ENCODE measurements at places on chromosomes 2 and 18. TPM values are rescaled to one million over a fixed set of nuclear protein-coding genes. Genes with fewer than 3 reads are reported as not detected.

- no peak for ATAC-seq
These were observed 266.6 kb upstream of the CYP26B1 start for GRCh38 chr2:72414137-72414760.

- no peak for ATAC-seq
These were observed 28.2 kb upstream of the INO80C start for GRCh38 chr18:35525795-35526494.

- peak; percentile 47 for ATAC-seq
These were observed 24.3 kb downstream of the NCOA1 start for GRCh38 chr2:24515335-24515734.

Gene MC2R
- total RNA-seq: not detected

- no peak for ATAC-seq
These were observed 234.5 kb upstream of the CHST9 start for GRCh38 chr18:27419646-27420045.

Gene HOXD4
- not detected for total RNA-seq

Gene TMEM163
- total RNA-seq: 1.3 TPM

GRCh38 chr2:101516823-101517690 lies 42.1 kb upstream of the RFX8 start:
- ATAC-seq: peak; percentile 98

GRCh38 chr18:60182223-60182622 lies 190.4 kb downstream of the MC4R start:
- ATAC-seq: no peak

GRCh38 chr2:176178757-176179295 lies 9.6 kb upstream of the HOXD1 start:
- ATAC-seq: no peak

DNA sequence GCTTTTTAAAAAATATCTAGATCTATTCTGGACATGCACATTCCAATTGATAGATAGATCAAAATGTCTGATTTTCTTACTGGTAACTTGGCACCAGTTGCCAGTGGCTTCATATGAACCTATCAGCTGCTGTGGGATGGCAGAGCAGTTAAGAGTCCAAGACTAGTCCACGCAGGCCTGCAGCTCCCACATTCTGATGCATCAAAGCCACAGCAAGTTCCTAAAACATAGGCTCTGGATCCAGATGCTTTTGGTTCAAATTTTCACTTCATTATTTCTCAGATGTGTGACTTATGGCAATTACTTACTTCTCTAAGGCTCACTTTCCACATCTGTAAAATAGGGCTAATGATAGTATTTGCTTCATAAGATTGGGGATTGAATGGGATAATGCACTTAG lies 48.0 kb upstream of the CYP1B1 start:
- no peak for ATAC-seq

DNA sequence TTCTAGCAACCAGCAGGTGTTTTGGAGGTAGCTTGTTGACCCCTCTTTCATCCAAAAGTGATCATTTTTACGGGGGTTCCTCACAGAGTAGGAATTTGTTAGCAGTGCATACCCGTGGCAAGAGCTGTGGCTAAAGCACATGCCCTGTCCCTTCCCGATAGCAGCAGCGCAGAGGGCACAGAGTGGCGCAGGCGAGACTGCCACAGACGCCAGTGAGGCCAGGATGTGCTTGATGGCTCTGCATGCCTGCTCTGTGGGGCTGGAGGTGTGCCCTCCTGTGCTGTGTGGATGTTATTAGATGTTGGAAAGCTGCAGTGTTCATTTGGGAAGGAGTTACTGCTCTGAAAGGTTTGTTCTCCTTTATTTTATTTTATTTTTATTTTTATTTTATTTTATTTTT lies 153.6 kb downstream of the FAM210A start:
- ATAC-seq: no peak

GRCh38 chr2:24107-24506 lies 22.2 kb downstream of the FAM110C start:
- ATAC-seq: peak; percentile 76

Gene ABCB11
- not detected for total RNA-seq

DNA sequence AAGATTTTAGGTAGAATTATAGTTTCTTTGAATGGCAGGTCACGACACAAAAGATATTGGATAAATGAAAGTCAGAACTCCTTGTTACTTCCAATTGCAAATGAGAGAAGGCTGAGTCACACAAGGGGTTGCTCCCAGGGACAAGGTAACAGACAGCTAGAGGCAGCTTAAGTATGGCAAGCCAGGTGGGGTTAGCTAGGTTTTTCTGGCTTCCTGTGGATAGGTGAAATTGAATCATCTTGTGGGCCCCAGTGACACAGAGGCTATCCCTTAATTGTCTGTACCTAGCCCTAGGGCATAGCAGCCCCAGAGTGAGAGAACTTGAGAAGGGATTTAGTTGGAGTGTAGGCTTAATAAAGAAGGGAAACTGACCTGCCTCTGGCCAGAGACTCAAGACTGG lies 407.7 kb upstream of the SLC8A1 start:
- ATAC-seq: no peak

- ATAC-seq: no peak
These were observed 27.8 kb upstream of the SERTAD2 start for GRCh38 chr2:64681479-64681967.

GRCh38 chr18:60279391-60279790 lies 93.2 kb downstream of the MC4R start:
- ATAC-seq: no peak

GRCh38 chr2:52253416-52253980 lies 1221.6 kb upstream of the NRXN1 start:
- ATAC-seq: no peak

DNA sequence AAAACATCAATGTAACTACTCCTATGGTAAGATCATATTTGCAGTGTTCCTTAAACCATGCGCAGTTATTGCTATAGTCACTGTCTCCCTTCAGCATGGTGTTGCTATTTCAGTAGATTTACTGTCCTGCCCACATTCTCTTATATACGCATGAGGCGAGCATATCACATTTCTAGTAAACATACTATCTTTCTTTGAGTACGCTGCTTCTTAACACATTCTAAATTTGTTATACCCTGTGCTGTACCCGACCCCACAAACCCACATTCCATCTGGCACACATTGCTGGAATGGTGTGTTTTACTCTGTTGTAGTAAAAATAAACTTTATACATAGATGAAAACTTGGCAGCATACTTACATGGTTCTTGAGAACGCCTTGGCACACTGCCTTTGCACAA lies 163.3 kb downstream of the QPCT start:
- no peak for ATAC-seq

GRCh38 chr2:72271766-72272641 lies 124.3 kb upstream of the CYP26B1 start:
- no peak for ATAC-seq

- no peak for ATAC-seq
These were observed 248.0 kb downstream of the TMEM182 start for GRCh38 chr2:103009871-103010270.

Gene ERFE
- total RNA-seq: not detected

- ATAC-seq: no peak
These were observed 154.6 kb downstream of the THADA start for GRCh38 chr2:43441195-43441594.

DNA sequence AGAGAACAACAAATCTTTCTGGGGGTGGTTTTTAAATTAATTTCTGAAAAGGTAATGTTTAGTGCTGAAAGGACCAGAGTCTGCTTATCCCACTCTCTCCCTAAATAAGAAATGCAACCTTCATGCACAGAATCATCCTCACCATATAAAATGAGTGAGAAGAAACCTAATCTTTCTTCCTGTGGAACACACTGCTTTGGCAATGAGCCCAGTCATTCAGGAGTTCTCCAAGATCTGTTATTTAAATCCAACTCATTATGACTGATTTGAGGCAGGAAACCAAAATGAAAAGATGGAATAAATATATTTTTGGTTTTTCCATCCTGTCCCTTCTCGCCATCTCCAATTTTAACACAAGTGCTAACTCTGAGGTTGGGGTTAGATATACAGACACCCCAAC lies 228.3 kb downstream of the SRBD1 start:
- no peak for ATAC-seq

GRCh38 chr18:58612315-58613055 lies 16.4 kb downstream of the ALPK2 start:
- ATAC-seq: no peak

DNA sequence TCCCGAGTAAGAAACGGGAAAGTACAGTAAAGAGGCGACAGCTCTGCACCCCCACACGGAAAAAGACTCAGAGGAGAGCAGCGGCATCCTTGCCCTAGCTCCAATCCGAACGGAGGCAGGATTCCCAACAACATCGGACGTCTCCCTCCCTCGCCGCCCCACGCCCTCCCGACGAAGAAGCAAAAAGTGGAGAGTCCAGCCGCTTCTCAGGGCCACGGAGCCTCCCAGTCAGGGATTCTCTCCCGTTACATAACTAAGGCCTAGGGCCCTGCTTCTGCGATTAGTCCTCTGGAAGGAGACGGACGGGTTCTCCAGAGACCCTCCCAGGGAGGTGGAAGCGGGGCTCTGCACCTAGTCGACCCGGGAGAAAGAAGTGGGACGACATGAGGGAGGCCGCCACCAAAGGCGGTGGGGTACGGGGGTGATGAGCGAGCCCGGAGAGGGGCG lies 587 bp downstream of the SUMO1 start:
- ATAC-seq: peak; percentile 48

GRCh38 chr2:240819126-240819857 lies 727 bp downstream of the KIF1A start:
- ATAC-seq: no peak

GRCh38 chr2:68588589-68588988 lies 54.8 kb upstream of the PROKR1 start:
- ATAC-seq: no peak

GRCh38 chr2:126761981-126762878 lies 106.3 kb downstream of the GYPC start:
- ATAC-seq: peak; percentile 90

GRCh38 chr2:133842446-133842845 lies 274.2 kb upstream of the NCKAP5 start:
- no peak for ATAC-seq

DNA sequence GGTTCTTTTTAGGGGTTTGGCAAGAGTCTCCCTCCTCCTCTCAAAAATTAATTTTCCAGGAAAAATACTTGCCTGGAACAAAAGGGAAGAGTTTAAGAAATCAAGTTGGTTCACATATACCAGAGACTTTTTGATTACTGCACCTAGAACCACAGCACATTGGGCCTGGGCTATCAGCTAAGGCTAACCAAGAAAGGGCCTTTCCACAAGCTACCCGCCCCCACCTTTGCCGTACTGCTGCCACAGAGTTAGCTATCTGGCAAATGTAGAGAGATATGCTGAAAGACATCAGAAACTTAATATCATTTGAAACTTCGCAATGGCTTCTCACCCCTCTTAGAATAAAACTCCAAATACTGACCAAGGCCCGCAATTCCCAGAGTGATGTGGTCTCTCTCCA lies 76.9 kb downstream of the AAK1 start:
- peak; percentile 42 for ATAC-seq

GRCh38 chr2:27715318-27716210 lies 51.9 kb downstream of the SLC4A1AP start:
- peak; percentile 53 for ATAC-seq

DNA sequence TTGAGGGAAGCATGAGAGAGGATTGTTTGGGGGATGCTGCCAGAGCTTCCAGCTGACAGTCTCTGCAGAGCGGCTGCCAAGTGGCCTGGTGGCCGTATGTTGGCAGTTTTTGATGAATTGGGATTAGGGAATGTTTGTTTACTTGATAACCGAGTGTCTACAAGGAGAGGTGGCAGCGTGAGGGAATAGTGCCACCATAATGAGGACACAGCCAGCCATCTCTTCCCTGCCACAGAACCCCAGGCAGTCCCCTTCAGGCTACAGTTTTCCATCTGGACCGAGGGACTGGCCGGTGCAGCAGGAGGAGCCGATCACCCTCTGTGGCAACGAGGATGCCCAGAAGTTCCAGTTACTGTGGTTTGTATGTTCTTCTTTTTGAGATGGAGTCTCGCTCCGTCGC lies 55.2 kb downstream of the TRAPPC12 start:
- no peak for ATAC-seq

Gene NCKAP5
- total RNA-seq: not detected

GRCh38 chr2:182858671-182859070 lies 7.8 kb downstream of the FRZB start:
- no peak for ATAC-seq

DNA sequence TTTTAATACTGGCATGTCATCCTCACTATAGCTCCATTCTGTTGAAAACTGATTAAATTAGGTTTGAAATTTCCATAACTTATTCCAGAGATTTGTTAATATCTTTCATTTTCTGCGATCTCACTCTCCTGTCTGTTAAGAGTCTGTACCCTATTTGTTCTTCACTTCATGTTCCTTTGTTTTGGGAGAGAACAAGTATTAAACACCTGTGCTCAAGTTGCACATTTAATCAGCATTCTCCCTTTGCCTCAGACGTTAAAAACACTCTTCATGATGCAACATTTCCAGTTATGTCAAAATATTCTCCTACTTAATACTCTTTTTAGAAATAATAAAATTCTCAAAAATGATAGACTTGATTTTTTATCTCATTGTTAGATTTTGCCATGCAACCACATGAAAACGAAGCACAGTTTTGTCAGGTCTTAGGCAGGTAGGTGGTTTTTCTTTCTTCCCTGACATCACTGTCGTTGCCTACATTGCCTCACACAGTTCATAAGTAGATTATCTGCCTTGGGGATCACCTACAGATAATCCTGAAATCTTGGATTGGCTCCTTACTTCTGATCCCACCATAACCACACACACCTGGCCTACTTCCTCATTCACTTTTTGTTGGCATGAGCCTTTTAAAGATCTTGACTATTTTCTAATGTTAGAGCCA lies 109.9 kb downstream of the GAREM1 start:
- no peak for ATAC-seq

Gene PDE6D
- total RNA-seq: 20.4 TPM

DNA sequence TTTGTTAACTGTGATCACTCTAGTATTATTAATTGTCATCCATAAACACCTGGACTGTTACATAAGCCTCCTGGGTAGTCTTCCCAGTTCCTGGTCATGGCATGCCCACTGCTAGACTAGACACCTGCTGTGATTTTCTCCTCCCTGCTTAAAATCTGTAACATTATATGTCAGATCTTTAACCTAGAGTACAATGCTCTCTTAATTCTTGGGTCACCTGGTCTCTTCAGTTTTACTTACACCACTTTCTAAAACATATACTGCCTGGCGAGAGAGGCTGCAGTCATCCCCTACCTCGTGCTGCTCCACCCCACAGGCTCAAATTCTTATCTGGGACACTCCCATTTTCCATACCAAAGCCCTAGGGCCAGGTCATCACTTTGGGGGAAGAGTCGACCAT lies 161.3 kb downstream of the CDH2 start:
- no peak for ATAC-seq

DNA sequence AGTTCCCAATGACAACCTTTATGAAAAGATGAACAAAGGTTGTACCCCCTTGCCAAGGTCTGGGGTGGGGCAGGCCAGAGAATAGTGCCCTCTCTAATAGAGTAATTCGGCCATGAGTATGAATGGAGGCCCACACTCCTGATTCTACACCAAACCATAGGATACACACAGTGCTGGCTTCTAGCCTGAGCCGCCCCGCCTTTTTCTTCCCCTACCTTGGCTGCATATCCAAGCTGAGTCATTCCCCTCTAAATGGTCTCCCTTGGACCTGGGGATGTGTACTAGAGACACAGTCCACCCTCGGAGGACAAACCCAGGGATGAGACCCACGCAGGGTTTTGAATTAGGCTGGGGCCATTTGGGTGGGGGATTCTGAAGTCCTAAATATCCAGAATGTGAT lies 107.2 kb upstream of the CAPN13 start:
- no peak for ATAC-seq

Measured in activated T-helper 17 cell treated with anti-CD3 and anti-CD28 coated beads, Interleukin-2, amount 50 U/mL, for 72 hours (primary cell).